ENCODE measurements at places on chromosomes 13 and 19. TPM values are rescaled to one million over a fixed set of nuclear protein-coding genes. Genes with fewer than 3 reads are reported as not detected.
A peak's percentile ranks its signal among the peaks of the same experiment; 100 is the strongest.

GRCh38 chr19:30312582-30313352 is 59.4 kb upstream of the ZNF536 start:
- DNase-seq, result no peak

GRCh38 chr13:113769881-113770280 is 10.9 kb downstream of the TMEM255B start:
- DNase-seq, result peak; percentile 50

DNA sequence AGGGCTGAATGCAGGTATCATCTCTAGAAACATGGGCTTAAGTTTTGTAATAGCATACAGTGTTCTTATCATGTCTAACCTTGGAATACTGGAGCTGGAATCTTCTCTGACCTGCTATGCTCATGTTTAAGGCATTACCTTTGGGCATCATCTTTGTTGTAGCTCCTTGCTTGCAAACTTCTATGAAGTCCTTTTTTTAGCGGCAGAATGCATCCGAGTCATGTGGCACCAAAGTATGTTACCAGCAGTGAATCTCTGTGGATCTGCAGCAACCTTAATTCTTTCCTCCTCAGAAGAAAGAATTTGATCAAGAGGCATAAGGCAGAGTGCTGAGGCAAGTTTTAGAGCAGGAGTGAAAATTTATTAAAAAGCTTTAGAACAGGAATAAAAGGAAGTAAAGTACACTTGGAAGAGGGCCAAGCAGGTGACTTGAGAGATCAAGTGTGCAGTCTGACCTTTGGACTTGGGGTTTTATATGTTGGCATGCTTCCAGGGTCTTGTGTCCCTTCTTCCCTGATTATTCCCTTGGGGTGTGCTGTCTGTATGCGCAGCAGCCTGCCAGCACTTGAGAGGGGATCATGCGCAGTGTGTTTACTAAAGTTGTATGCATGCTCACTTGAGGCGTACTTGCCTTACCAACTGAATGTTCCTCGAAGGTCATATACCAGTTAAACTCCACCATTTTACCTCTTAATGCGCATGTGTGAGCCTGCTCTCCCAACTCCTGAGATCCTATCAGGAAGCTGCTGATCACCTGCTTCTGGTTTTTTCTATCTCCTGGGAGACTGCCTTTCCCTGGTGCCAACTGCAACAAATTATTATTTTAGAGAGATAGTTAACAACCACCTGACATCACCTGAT is 115.5 kb downstream of the LACC1 start:
- no peak for DNase-seq

GRCh38 chr13:103178986-103179943 is 113.0 kb upstream of the SLC10A2 start:
- DNase-seq, result no peak

DNA sequence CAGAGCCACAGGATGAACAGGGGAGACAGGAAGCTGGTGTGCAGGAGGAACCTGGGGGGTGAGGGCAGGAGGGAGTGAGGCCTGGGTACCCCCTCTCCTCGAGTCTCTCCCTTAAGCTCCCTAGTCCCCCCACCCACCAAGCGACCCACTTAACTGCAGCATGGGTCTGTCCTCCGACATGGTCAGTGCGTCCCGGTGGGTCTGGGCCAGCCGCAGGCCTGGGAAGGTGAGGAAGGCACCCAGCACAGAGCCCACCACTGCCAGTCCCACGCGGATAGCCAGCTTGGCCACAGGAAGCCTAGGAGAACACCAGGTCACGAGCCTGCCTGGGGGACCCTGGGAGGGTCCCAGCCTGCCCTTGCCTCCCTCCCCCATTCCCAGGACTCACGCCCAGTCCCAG is 16.9 kb downstream of the TMEM161A start:
- no peak for DNase-seq

GRCh38 chr13:31587698-31588266 is 151.5 kb upstream of the RXFP2 start:
- DNase-seq, result no peak

- DNase-seq, result no peak
Measured at GRCh38 chr19:10848230-10848856, at the start of gene C19orf38. C19orf38 (plus strand) TSS chr19:10848415; CDS start chr19:10848509, 94 bp downstream.

GRCh38 chr19:42203700-42204099 is 13.8 kb downstream of the DEDD2 start:
- no peak for DNase-seq

- no peak for DNase-seq
Measured at GRCh38 chr13:28751175-28751960, 32.6 kb upstream of the SLC46A3 start.

GRCh38 chr13:92560883-92561282 is 665.7 kb upstream of the GPC6 start:
- DNase-seq, result no peak

GRCh38 chr19:18771328-18772242 is 19.5 kb downstream of the COMP start:
- DNase-seq, result no peak

DNA sequence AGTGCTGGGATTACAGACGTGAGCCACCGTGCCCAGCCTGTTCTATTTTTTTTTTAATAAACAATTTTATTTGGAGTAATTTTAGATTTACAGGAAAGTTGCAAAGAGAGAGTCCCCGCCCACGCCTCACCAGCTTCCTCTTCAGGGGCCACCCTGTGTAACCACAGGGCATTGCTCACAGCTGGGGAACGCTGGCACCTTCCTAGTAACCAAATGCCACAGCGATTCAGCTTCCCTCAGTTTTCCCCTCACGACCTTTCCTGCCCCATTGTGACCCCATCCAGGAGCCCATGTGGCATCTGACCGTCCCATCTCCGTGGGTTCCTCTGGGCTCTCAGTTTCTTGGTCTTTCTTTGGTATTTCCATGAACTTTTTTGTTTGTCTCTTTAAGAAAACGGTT is 83.9 kb downstream of the GNG7 start:
- peak; percentile 83 for DNase-seq

- DNase-seq, result no peak
Measured at GRCh38 chr13:43331672-43332071, 308.3 kb downstream of the DNAJC15 start.

- peak; percentile 82 for DNase-seq
Measured at GRCh38 chr19:49889687-49890348, 6.9 kb downstream of the IL4I1 start.

GRCh38 chr13:35165205-35165604 is 223.1 kb downstream of the NBEA start:
- DNase-seq, result no peak

DNA sequence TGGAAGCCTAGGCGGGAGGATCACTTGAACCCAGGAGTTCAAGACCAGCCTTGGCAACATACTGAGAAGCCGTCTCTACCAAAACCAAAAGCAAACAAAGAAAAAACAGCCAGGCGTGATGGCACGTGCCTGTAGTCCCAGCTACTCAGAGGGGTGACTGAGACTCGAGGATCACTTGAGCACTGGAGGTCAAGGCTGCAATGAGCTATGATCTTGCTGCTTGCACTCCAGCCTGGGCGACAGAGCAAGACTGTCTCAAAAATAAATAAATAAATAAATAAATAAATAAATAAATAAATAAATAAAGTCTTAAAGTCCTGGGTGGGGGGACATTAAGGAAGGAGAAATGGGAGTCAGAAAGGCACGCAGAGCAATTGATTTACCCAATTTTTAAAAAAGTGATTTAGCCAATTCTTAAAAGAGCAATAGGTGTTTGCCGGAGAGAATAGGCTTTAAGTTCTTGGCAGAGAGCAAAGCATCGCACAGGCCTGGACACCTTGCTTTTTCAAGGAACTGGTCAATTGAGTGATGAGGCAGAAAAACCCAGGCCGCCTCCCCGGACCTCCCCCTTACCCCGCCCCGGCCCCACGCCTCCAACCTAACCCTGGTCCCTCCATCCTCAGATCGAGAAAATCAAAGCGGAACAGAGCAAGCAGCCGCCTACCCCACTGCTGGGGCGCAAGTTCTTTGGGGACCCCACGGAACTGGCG is 9.5 kb upstream of the SHKBP1 start:
- no peak for DNase-seq

DNA sequence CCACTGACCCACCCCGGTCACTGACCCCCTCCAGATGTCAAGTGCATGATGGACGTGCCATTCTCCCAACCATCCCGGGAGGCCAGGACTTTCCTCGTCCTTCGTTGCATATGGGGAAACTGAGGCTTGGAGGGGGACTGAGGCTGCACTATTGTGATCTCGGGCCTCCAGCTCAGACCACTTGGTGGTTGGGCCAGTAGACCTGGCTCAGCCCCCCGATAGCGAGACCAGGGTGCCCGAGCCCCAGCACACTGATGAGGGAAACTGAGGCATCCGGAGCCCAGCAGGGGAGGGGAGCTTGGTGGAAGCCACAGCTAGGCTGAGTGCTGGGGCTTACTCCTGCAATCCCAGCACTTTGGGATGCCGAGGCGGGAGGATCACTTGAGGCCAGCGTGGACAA is 10.4 kb downstream of the EFNA2 start:
- DNase-seq, result no peak

DNA sequence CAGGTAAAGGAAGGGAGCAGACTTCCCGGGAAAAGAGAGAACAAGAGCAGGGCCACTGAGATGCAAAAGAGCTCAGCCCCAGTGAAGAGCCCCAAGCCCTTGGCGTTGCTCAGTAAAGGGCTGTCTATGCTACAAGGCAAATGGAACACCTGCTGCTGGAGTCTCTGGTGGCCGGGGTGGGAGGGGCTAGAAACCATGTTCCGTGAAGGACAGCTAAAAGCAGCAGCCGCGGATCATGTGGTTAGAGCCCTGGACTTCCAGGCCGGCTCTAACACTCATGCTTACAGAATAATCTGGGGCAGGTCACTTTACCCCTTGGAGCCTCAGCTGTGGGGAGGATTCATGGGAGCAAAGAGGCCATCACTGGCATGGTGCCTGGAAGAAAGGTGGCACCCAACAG is 17.8 kb downstream of the POU2F2 start:
- no peak for DNase-seq

GRCh38 chr13:90261343-90261742 is 1086.1 kb upstream of the MIR17HG start:
- no peak for DNase-seq

- DNase-seq, result no peak
Measured at GRCh38 chr13:21938636-21939035, 267.8 kb downstream of the FGF9 start.

DNA sequence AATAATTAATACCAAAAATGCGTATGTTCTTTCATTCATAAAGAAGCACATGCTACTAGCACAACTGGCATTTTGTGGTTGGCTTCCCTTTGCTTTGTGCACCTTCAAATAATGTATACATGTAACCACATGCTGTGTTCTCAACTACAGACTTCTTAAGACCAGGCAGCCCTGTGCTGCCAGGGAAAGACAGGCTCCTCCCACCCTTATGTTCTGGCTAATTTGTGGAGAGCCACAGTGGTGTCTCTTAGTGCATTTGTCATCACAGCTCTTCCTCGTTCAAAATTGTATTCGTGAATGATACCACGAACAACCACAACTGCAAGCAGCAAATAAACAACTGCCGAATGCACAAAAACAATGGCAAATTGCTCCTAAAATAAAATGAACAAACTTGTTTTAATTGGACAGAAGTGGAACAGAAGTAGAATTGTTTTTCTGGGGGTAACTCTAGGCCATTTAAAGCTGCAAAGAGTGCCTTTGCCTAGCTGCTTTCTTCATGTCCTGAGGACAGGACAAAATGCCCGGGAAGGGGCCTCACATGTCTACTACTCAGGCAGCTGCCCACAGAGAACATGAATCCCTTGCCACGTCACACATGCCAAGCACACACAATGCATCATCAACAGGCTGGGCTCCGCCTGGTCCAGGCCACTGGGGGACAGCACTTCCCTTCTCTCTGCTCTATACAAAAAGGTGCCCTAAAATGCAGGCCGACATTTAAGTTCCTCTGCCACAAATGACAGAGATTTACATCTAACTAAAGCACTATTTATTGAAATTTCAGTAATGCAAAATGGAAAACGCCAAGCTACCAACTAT is 21.7 kb downstream of the IRS2 start:
- DNase-seq, result no peak

- DNase-seq, result no peak
Measured at GRCh38 chr13:80454245-80454644, 113.3 kb upstream of the SPRY2 start.

- no peak for DNase-seq
Measured at GRCh38 chr19:35399231-35399630, 28.4 kb downstream of the GPR42 start.

DNA sequence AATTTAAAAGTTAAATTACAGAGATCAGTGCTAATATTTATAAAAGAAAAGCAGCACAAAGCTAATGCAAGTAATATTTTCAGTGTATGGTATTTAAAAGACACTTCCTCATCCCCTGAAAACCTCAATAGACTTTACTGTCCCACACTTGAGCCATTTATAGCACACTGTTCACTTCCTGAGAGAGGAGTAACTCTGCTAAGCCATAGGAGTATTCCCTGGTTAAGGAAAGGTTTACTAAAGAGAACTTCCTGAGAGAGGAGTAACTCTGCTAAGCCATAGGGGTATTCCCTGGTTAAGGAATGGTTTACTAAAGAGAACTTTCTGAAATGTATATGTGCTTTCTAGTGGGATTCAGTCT is 159.4 kb downstream of the NHLRC3 start:
- no peak for DNase-seq

- no peak for DNase-seq
Measured at GRCh38 chr13:54636231-54636630, 1607.6 kb downstream of the OLFM4 start.

DNA sequence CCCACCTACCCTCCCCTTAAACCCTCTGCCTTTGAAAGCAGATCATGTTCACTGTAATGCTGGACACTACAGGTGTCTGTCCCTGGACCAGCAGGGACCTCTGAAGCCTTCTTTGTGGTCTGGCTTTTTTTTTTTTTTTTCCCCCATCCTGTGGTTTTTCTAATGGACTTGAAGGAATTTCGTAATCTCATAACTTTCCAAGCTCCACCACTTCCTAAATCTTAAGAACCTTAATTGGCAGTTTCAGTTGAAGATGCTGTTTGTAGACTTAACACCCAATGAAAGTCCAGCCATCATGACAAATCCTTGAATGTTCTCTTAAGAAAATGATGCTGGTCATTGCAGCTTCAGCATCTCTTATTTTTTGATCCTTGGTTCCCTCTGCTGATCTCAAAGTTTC is 45.0 kb upstream of the LRCH1 start:
- DNase-seq, result no peak

- no peak for DNase-seq
Measured at GRCh38 chr13:107457686-107458085, 757.6 kb downstream of the LIG4 start.

ATP8B3 gene
- 11.7 TPM for total RNA-seq

SMIM44 gene
- not detected for total RNA-seq

ZIK1 gene
- 2.4 TPM for total RNA-seq

TEX30 gene
- total RNA-seq, result 23.4 TPM

C1QTNF9 gene
- total RNA-seq, result not detected

TNFSF13B gene
- 6.6 TPM for total RNA-seq

GRK1 gene
- total RNA-seq, result not detected

GNG7 gene
- total RNA-seq, result 0.30 TPM

DUXA gene
- total RNA-seq, result not detected

YJU2 gene
- total RNA-seq, result 28.0 TPM

PRR22 gene
- 1.8 TPM for total RNA-seq

SPTBN4 gene
- total RNA-seq, result 3.7 TPM

ZNF606 gene
- total RNA-seq, result 9.1 TPM

PGPEP1 gene
- total RNA-seq, result 38.3 TPM

NKPD1 gene
- total RNA-seq, result not detected

SHISA7 gene
- total RNA-seq, result not detected

C19orf81 gene
- 4.2 TPM for total RNA-seq
